ENCODE measurements at places on chromosomes 2 and 18.

DNA sequence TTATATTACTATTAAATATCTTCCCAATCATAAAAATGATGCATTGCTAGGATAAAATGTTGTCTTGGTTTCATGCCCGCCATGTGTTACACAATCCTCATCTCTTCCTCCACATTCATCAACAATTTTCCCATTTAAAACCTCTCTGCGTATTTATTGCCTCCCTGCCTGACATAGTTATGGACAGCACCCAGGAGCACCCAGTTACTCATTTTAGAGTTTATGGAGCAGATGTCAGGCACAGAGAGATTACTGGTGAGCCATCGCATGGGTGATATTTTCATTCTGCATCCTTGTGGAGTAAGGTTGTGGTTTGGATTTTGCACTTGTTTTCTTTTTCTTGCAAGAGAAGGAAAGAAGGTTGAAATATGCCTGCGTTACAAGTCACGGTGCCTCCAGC is 116.7 kb upstream of the NPAS2 start:
- no peak for DNase-seq

DNA sequence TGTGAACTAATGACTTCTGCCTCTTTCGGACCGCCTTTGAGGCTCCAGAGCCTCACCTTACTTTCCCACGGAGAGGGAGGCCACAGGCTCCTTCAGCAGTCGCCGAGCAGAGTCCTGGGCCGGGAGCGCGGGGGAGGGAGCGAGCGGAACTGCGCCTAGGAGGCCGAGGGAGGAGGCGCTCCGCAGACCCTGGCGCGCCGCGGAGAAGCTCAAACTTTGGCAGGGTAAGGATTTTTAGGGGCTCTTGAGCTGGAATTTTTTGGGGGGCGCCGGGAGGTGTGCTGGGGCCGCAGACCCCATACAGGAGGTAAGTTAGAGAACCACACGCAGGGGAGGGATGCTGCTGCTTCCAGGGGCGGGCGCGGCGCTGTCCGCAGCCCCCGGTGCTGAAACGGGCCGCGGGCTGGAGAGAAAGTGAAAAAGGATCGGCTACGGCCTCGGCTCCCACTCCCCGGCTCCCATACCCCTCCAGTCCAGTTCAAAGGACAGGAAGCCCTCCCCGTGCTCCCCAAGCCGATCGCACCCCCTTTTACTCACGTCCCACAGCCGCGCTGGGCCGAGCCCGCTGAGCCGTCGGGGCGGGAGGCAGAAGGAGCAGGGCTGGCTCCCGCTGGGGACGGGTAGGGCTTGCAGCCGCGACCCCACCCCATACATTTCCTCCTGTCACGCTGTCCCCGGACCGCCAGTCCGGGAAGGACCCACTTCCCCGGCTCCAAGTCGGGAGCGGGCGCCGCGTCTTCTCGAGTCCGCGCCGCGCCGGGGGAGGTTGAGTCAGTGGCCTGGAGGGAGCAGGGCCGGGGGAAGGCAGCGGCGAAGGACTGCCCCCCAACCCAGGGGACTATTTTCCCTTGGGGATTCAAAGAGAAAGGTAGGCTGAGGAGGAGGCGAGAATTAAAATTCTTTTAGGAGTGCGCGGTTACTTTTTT is at the start of gene CNGA3:
CNGA3 (plus strand) TSS at position 146 of the 926 bp plus-strand sequence. CDS start 23,520 bp downstream, outside the sequence.
- DNase-seq: no peak

DNA sequence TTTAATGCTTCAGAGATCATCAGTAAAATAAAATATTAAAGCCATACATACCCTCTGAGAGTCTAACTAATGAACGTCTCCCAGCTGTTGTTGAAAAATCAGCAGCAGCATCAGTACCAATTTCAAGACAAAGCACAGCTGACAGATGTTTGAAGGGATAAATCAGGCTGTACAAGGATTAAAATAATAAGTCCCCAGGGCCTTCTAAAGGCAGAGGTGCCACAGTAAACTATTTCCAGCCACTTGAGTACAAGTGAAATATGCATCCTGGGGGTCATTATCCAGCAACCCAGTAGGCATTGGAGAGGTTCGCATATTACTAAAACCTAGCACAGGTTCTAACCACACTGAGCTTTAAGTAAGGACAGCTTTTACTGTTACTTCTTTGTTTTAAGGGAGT is 76.9 kb downstream of the NXPH2 start:
- DNase-seq: no peak

- no peak for DNase-seq
Measured at GRCh38 chr2:100222844-100223243, 80.5 kb upstream of the AFF3 start.

DNA sequence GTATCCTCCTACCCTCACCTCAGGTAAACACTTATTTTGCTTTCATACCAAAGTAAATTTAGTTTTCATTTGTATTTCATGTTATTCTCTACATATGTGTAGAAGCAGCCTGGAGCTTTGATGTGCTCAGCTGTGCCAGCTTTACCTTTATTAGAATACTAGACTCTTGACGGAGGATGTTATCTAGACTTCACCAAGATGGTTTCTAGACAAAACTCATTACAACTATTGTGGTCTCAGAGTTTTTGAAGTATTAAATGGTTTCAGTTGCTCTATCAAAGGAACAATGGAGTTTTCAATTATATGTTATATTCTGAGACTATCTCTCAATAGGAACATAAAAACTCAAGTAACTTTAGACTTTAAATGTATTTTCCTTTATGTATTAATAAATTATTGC is 5.0 kb upstream of the IL18RAP start:
- no peak for DNase-seq

DNA sequence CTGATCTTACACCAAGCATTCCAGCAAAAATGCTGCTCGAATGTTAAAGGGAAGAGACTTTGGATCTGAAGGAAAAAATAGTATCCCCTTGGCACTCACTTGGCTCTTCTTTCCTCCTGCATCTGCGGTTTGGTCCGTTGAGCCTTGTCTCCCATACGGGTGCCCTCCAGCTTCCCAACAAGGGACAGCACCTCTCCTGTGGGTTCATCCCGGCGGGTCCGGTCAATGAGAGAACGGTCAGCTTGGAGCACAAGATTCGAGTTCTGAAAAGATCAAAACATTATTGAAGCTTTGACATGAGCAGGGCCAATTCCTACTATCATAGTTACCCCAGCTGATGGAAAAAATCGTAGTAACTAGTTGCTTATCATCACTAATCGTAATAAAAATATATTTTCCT is 740 bp downstream of the SNRNP200 start:
- no peak for DNase-seq

- DNase-seq: no peak
Measured at GRCh38 chr2:187617120-187617519, 62.9 kb upstream of the TFPI start.

DNA sequence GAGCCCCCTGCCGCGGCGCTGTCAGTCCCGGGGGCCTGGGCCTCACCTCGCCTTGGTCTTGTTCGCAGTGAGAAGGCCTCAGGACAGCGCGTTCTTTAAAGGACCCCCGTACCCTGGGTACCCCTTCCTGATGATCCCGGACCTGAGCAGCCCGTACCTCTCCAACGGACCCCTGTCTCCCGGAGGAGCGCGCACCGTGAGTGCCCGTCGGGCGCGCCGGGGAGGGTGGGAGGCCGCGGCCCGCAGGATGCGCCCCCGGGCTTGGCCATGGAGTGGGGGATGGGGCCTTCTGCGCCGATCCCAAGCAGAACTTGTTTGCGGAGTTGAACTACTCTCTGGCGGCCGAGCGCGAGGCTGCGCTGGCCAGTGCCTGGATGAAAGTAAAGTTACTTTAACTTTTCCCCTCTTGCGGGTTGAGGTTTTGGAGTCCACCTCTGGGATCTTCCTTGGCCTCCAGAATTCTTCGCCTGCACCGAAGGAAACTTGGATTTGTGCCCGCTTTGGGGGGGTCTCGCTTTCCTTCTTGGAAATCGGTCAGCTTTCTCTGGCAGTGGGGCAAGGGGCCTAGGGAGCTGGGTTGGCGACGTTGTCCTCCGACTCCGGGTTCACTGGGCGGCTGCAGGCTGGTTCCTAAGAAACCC is 1.2 kb downstream of the TCF7L1 start:
- no peak for DNase-seq

GRCh38 chr18:42514512-42514911 is 559.5 kb downstream of the PIK3C3 start:
- DNase-seq: no peak

DNA sequence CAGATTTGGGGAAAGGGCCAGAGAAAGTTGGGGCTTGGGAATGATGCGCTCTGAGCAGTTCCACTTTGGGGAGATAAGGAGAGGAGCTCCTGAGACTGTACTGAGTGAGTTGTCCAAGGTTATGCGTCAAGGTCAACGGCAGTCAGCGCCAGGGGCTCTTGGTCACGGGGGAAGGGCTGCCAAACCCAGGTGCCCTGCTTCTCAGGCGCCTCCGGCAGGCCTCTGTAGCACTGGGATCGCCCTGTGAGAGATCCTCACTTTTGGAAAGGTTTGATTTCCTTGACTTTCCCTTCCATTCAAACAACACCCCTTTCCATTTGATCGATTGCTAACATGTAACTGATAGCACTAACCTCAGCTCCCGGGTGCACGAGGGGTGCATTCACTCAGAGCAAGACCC is 136.5 kb upstream of the SOX11 start:
- DNase-seq: no peak

- DNase-seq: no peak
Measured at GRCh38 chr2:178244777-178245176, 50.5 kb downstream of the OSBPL6 start.

DNA sequence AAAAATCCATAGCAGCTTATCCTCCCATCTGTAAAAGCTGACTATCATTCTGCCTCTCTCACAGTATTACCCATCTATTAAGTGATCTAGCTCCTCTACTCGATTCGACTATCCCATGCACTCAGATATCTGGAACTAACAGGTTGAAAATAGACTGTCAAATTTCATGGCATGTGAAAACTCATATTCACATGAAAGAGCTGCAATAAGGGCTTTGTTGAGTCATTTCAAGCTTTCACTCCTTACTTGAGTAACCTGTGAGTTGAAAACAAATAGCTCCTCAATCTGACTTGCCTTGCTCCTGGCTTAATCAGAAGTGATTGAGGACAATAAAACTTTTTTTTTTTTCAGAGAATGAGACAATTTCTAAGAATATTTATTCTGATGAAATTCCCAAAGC is 192.4 kb upstream of the ERBB4 start:
- DNase-seq: no peak

DNA sequence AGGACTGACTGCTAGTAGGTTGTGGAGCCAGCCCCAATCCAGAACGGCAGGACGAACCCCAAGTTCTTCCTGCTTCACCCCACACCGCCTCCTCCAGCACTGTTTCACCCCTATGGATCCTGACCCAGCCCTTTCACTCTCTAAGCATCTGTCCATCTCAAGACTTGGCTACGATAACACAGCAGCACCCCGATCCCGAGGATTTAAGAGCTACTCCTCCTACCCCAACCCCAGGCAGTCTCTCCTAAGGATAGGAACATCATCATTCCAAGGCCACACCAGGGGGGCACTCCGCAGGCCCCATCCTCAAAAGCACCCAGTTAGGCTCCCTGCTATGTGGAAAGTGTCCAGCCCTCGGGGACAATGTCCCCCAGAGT is 645 bp downstream of the KCTD18 start:
- DNase-seq: no peak

- DNase-seq: no peak
Measured at GRCh38 chr2:112658301-112658700, 12.6 kb downstream of the SLC20A1 start.

DNA sequence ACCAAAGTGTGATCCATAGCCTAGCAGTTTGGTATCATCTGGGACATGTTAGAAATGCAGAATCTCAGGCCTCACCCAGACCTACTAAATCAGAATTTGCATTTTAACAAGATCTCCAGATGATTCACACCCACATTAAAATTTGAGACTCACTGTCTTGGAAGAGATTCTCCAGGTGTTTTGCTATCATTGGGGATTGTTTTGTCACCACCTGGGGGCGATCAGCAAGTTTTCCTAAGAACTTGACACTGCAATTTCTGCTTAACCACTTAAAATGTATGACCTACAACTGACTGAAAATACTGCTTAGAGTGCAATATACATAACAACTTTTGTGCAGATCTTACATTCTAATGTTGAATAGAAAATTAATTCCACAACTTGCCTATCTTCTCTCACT is 18.9 kb upstream of the ITGA4 start:
- no peak for DNase-seq

- DNase-seq: no peak
Measured at GRCh38 chr2:62270728-62271127, 74.8 kb downstream of the B3GNT2 start.

GRCh38 chr2:234472155-234472554 is 24.7 kb downstream of the ARL4C start:
- no peak for DNase-seq

DNA sequence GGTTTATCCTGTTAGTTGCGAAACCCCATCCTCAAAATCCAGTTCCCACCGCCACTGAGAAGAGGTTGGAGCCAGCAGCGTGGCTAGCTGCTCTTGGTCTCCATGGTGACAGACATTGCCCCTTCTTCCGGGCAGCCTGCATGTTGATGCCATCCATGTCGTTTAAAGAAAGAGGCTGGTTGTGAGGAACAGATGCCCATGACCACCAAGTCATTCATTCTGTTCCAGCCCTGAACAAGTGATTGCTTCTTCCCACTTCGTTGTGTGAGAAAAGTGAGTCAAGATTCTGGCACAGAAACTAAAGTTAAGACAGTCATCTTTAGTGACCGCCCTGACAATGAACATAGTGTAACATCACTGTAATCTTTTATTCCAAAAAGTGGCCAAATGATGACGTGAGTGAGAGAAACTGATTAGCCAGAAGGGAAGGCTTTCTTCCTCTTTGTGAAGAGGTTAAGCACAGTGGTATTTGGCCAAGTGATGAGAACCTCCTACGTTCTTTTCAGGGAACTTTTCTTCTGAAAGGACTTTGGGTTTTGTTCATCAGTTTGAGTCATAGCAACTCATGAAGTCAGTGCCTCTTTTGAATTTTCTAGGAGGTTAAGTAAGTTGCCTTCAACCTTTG is 272.5 kb downstream of the GALR1 start:
- DNase-seq: no peak

DNA sequence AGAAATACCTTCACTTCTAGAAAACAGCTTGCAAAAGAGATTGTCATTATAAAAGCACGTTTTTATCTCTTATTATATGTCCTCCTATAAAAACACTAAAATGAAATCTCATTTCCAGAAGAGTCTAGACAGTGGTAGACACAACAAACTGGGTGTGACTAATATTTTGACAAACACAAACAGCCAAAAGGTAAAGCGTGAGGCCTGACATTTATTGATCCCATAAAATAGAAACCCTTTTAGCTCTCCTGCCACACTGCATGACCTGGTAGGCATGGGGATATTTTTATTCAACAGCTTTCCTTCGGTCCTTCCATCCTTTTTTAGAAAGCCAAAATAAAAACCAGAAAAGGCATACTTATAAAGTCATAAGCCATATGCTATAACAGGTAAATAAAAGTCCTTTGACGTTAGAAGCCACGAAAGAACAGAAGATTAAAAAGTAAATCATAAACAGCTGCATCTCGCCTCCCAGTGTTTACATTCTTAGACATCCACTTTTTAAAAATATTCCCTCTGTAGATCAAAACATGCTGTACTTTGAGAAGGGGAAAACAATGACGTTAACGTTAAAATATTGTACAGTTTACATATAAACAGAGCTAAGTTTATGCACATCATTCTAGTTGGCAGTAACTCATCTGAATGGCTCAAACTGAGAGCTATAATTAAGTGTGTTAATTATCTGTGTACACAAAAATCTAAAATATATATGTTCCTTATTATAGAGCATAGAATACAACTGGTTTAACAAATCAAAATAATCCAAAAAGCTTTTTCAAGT is 44.6 kb downstream of the IRS1 start:
- no peak for DNase-seq

Measured in stimulated activated CD4-positive, alpha-beta T cell treated with anti-CD3 and anti-CD28 coated beads, TNF-alpha, amount 100 ng/mL, for 1 hour (primary cell).